ENCODE measurements at places on chromosomes 7 and 10. TPM values are rescaled to one million over a fixed set of nuclear protein-coding genes. Genes with fewer than 3 reads are reported as not detected.

PCGF6 gene
- 16.1 TPM for total RNA-seq

GNB2 gene
- total RNA-seq: 176 TPM

TCAF1 gene
- 99.4 TPM for total RNA-seq

ELN gene
- 3.3 TPM for total RNA-seq

OPN1SW gene
- 2.1 TPM for total RNA-seq

PSMC2 gene
- 325 TPM for total RNA-seq

CREB3L2 gene
- 39.1 TPM for total RNA-seq

TUBAL3 gene
- total RNA-seq: not detected

Measured in LHCN-M2 (cell line).